ENCODE measurements at places on chromosomes 2 and 18.

DNA sequence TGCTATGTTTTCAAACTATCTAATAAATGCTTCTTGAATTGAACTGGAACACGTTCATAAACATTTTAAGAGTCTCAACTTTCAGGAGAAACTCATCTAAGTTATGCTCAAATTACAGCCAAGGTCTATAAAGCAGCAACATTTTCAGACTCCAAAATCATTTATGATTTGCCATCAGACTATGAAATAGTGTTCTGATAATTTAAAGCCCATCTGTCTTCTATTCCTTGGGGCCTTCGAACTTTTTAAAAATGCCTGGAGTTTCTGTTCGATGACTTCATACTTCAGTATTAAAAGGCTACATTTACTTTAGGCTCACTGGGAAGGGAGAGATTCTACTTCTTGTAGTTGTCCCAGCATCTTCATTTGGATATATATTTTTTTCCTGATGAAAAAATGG, 73.6 kb upstream of the NXPH2 start:
- no peak for DNase-seq

DNA sequence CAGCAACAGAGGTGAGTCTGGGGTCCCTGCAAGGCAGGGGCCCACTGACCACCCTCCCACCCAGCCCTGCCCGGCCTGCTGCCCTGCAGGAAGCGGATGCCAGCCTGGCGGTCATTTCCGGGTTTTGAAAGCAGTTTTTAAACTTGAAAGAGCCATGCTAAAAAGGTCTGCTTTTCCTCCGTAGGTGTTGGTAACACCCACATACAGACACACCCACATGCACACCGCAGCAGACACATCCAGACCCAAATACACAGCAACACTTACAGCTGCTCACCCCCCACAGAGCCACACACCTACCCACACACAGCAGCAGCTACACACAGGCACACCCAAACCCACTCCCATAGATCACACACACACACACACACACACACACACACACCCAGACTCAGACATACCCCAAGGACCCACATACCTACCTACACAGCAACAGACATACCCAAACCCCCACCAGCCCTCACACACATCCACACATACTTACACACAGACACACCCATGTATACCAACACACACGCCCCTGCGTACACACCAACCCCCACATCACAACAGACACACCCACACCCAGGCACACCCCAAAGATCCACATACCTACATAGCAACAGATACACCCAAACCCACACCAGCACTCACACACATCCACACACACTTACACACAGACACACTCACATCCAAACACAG, 7.6 kb downstream of the ZFP36L2 start:
- peak; percentile 35 for DNase-seq

GRCh38 chr18:35588122-35588521, 6.6 kb downstream of the GALNT1 start:
- no peak for DNase-seq

- no peak for DNase-seq
These were observed 228.0 kb upstream of the SALL3 start for GRCh38 chr18:78751664-78752063.

DNA sequence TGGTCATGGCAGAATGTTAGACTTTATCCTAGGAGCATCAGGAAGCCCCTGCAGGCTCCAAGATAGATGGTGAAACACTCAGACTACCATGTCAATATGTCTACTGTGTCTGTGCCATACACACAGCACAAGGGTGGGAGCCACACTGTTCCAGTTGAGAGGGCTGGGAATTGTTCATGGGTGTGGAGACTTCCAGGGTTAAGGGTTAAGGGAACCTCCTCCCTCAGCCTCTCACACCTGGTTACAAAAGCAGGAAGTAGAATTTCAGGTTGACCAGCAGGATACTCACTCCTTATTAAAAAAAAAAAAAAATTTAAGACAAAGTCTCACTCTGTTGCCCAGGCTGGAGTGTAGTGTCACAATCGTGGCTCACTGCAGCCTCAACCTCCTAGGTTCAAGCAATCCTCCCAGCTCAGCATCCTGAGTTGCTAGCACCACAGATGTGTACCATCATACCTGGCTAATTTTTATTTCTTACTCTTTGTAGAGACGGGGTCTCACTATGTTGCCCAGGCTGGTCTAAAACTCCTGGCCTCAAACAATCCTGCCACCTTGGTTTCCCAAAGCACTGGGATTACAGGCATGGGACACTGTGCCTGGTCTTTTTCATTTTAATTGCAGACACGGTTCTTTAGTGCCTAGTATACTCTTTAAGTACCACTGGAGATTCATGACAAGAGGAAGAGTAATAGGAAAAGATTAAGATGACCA, 26.0 kb downstream of the SULT1C2 start:
- DNase-seq: no peak

GRCh38 chr2:97706708-97707345, 6.5 kb upstream of the ZAP70 start:
- no peak for DNase-seq

DNA sequence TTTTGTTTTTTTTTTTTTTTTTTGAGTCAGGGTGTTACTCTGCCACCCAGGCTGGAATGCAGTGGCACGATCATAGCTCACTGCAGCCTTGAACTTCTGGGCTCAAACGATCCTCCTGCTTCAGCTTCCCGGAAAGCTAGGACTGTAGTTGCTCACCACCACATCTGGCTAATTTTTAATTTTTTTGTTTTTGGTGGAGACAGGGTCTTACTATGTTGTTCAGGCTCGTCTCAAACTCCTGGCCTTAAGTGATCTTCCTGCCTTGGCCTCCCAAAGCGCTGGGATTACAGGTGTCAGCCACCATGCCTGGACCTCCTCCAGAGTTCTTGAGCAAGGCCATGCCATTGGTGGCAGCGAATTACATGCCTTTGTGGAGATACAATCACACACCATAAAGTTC, 35.2 kb downstream of the ASB1 start:
- no peak for DNase-seq

- no peak for DNase-seq
These were observed 6.7 kb downstream of the ATG16L1 start for GRCh38 chr2:233258211-233258610.

- no peak for DNase-seq
These were observed 4.3 kb downstream of the GAD1 start for GRCh38 chr2:170820757-170821530.

DNA sequence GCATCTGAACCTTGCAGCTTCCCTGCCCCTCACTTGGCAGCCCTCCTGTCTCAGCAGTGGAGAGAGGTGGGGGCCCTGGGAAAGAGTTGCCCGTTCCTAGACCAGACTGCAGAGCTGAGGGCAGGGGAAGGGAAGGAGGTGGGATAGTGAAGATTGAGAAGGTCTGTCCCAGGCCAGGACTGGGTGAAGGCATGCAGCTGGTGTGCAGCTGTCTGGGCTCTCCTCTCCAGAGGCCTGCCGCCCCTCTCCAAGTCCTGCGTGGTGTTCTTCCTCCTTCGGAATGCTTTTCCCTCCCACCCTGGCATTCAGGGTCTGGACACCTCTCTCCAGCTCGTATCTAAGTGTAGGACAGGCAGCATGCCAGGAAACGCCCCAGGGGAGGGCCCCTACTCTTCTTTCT, 323.5 kb downstream of the CELF4 start:
- no peak for DNase-seq
